Fibroblast of mammary gland (primary cell): ENCODE measurements at places on chromosomes 7 and 10.

GRCh38 chr10:13161857-13162271 lies 506 bp downstream of the MCM10 start:
- no peak for DNase-seq

GRCh38 chr10:48501787-48502771 lies 102.8 kb downstream of the ARHGAP22 start:
- DNase-seq: no peak

DNA sequence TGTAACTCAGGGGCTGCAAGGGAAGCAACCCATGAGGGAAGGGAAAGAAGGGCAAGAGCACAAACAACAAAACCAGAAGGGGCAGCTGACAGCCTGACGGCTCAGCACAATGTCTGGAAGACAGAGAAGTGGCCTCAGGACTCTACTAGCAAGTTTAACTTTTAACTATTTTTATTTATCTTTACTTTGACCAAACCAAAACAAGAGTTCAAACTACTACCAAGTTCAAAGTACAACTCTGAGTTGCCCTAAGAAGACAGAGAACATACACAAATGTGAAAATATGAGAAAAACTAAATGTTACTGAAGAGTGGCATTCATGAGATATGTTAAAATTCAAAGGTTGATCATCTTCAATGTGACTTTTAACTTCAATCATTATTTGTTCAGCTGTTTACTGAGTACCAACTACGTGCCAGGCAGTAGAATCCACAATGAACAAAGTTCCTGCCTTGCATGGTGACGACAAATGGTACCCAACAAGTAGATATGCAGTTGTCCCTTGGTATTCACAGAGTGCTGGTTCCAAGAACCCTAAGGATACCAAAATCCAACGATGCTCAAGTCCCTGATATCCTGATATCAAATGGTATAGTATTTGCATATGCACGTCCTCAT lies 19.7 kb downstream of the NUDCD3 start:
- no peak for DNase-seq

DNA sequence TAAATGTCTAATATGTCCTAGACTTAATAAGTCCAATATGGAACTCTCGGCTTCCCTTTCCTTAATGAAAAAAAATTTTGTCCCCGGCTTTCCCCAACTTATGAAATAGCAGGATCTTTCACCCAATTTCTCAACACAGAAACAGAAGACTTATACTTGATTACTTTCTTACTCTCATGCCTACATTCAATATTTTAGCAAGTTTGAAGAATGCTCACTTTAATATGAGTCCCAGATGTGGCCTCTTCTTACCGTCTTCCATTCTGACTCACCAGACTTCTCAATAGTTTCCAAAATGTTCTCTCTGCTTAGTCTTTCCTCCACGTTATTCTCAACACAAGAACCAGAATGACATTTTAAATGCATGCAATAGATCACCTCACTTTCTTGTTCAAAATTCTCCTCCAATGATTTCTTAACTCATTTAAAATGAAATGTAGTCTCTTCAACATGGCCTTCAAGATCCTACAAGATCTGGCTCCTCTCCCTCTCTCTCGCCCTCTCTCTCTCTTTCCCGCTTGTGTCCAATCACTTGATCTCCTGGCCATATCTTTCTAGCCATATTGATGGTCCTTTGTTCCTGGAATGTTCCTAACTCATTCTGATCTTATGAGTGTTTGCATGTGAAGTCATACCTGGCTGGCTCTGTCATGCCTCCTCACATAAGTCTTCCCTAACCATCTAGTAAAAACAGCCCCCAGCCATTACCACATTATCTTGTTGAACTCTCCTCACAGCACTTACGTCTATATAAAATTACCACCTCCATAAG lies 119.7 kb upstream of the FAM3C start:
- DNase-seq: peak; percentile 75

GRCh38 chr10:133056651-133057178 lies 31.0 kb upstream of the ADGRA1 start:
- no peak for DNase-seq

DNA sequence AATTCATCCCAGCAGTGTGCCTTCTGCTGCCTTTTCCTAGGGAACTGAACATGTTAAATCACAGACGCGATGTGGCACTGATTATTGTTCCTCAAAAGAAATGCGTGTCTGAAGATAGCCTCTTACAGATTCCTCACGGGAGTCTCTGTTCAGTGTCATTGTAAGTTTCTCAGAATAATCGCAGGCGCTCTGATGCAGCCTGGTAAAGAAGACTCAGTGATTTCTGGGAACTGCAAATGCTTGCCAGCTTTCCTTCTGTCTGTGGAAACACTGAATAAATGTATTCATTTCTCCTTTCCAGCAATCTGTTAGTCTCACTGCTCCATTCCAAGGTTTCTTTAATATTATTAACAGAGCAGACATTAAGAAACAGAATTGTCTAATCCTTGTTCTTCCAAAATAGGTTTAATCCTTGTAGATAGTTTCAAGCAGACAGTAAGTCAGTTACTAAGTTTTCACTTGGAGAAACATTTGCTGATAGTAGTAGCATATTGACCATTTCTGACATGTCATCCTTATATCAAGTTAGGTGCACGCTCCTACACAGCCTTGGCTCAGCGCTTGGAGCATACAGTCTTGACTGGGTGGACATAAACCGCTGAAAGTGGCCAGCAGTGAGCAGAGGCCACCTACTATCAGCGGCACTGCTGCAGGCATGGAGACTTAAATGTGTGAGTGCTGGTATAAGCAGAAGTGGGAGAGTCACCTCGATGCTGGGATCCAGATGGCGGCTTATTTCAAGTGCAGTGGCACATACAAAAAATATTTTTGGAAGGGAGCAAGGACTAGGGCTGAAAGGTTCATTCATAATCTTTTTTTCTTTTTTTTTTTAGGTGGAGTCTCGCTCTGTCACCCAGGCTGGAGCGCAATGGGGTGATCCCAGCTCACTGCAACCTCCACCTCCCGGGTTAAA lies 27.7 kb downstream of the MMRN2 start:
- DNase-seq: no peak

GRCh38 chr7:876972-877311 lies 588 bp downstream of the GET4 start:
- no peak for DNase-seq

DNA sequence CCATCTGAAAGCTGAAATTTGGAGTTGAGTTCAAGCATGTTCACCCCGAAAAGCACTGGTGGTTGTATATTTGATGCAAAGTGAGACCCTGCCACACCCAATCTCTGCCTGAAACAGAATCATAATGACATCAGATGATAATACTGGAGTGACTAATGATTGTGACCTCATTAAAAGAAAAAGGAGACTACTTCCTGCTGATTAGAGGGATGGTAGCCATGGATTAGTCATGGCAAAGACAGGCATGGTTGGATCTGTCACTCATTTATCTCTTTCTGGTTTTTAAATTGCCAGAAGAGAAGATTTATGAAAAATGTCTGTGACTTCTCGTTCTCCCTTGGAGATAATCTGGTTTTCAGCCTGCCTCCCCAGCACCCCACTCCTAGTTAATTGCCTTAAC lies 101.2 kb downstream of the BAMBI start:
- DNase-seq: no peak

DNA sequence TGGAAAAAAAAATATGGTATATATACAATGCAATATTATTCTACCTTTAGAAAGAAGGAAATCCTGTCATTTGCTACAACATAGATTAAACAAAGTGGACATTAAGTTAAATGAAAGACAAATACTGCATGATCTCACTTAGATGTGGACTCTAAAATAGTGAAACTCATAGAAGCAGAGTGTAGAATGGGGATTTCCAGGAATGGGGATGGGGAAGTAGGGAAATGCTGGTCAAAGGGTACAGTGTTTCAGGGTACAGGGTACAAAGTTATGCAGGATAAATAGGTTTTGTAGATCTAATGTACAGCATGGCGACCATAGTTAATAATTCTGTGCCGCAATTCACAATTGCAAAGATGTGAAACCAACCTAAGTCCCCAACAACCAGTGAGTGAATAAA lies 385.5 kb downstream of the SFMBT2 start:
- DNase-seq: no peak

DNA sequence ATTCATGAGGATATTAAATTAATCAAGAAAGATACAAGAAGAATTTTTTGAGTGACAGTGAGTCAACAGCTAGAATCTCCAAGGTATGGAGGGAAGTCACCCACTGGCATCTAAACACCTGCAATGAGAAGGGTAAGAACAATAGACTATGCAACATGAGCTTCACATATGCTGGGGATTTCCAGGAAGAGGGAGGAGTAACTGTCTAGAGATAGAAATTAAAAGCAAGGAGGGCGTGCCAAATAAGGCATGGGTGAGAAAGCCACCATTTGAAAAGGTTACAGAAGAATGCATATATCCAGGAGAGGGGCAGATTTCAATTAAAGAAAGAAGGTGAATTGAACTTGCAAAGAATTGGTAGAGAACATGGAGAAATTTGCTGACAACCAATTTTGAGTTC lies 365.7 kb downstream of the GPR37 start:
- no peak for DNase-seq

GRCh38 chr10:99777918-99778714 lies 4.3 kb upstream of the ABCC2 start:
- peak; percentile 18 for DNase-seq

- DNase-seq: no peak
Observed at GRCh38 chr10:28387140-28387539, 84.3 kb upstream of the MPP7 start.

- DNase-seq: no peak
Observed at GRCh38 chr7:24652251-24652939, 79.1 kb downstream of the PALS2 start.

GRCh38 chr7:36475381-36475780 lies 85.7 kb downstream of the ANLN start:
- DNase-seq: no peak

DNA sequence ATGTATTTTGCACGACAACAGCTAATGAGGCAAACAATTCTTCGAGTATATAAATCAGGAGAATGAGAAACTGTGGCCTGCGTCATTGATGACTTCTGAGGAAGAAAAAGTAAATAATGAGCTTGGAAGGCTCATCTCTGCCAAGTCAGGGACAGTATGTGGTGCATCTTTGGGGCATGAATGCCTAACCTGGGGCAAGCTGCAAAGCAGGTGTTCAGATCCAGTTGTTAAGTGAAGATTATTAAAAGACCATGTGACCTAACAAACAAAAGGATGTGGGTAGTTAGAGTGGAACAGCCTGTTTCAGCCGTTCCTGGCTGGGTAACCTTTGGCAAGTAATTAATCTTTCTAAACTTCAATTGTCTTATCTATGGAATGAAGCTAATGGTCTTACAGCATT lies 93.0 kb downstream of the LYZL2 start:
- DNase-seq: no peak

- peak; percentile 5 for DNase-seq
Observed at GRCh38 chr10:100730725-100731406, 14.5 kb upstream of the PAX2 start.

DNA sequence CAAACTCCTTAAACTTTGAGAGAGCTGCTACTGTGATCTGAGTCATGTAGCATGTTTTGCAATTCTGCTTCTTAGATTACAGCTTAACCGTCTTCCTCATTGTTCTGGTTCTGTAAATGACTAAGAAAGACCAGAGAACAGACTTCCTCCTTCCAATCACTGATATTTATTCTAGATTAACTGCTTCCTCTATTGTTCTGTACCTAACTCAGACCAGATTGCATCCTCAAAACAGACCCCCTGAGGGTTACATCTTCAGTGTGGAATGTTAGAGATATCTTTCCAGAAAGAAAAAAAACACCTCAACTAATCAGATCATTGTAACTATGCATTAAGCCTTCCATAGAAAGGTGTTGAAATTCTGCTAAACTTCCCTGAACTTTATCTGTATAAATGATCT lies 5.7 kb upstream of the PIP start:
- peak; percentile 87 for DNase-seq

GRCh38 chr10:29835055-29835454 lies 200.3 kb upstream of the SVIL start:
- peak; percentile 83 for DNase-seq

- DNase-seq: peak; percentile 52
Observed at GRCh38 chr10:79904671-79905321, 44.1 kb downstream of the SFTPD start.
